ENCODE measurements at places on chromosomes 3 and 15.
A peak's percentile ranks its signal among the peaks of the same experiment; 100 is the strongest.

- DNase-seq, result no peak
These were observed 120.9 kb upstream of the KCNMB2 start for GRCh38 chr3:178415384-178415783.

DNA sequence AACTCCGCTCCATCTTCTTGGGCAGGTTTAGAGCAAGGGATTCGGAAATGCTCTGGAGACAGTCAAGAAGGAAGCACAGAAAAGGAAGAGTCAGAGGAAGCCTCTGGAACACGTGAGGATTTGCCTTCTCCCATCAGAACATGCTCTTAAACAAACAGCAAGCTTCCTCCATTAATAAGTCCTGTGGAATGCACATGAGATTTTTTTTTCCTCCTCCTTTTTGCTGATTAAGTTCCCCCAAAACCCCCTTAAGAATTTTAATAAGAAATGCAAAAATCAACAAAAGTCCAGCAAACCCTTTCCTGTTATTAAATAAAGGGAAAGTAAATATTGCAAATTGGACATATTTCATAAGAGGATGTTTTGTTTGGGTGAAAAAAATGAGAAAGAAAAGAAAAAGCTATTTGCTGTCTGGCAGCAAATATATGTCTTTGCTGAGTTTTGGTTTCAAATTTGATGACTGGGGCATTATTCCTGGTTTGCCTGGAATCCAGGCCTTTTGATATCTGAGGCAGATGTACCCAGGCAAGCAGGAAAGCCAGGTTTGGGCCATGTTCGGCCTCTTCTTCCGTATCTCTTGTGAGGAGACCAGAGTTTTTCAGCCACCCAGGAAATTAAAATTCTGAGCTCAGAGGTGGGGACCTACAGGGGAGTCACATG lies 7.9 kb upstream of the TSEN2 start:
- DNase-seq, result no peak

DNA sequence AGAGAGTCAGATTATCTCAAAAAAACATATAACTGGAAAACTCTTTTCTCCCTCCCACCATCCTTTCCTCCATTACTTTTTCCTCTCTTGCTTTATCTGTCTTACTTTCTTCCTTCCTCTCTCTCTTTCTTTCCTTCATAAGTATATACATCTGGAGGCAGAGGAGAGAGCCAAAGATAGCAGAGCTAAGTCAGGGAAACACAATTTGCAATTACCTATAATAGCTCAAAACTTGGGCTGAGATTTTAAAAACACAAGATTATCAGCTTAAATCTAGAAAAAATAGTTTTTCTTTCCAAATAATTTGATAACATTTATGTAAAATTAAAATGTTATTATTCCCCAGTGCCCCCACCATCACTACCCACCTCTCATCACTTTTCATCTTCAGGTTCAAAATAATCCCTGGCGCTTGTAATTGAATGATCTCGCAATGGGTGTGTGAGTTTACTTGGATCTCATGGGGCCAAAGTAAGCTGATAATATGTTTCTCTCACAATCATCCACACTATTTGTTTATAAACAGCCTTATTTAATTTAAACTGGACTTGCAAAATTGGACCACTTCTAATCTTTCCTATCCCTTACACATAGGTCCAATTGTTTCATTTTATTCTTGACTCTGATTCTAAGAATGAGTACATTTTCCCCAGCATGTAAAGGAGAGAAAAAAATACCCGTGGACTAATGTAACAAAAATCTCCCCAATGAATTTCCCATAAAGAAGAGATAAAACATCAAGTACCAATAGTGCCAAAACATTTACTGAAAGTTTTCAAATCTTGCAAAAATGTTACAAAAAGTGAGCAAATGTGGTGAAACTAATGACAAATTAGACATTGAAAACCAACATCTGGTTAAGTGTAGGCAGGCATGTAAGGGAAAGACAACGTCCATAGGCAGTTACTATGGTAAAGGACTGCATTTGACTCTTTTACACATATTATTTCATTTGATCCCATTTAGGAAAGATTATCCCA lies 236.9 kb downstream of the DTWD1 start:
- DNase-seq, result no peak

GRCh38 chr3:185715091-185715490 lies 109.8 kb downstream of the IGF2BP2 start:
- no peak for DNase-seq

DNA sequence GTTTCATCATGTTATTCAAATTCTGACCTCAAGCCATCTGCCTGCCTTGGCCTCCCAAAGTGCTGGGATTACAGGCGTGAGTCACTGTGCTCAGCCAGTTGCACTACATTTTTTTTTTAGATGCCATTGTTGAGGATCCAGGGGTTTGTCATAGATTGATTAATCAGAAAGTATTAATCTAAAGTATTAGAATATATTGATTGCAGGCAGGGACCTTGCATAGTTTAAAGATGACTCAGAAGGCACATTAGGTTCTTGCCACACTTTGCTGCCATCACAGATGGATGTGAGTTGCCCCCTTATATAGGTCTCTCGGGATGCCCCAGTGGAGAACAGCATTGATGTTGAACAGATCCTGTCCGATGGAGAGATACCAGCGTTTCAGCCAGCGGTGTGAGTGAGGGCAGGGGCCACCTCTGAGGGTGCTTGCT lies 41.1 kb downstream of the IGF1R start:
- DNase-seq, result no peak

DNA sequence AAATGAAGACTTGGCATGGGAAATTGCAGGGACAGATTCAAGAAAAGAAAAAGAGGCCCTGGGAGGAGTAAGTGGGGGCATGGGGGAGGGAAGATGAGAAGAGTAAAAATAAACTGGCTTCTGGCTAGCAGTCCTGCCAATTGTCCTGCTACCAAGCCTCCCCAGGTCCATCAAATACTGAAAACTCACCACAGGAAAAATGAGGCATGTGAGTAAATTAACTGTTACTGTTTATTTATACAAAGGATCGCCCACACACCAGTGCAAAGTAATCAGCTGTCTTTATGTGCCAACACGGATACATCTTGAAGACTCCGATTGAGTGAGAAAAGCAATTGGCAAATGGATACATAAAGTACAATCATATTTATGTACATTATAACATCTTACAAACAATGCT lies 10.7 kb upstream of the KLHL25 start:
- no peak for DNase-seq

DNA sequence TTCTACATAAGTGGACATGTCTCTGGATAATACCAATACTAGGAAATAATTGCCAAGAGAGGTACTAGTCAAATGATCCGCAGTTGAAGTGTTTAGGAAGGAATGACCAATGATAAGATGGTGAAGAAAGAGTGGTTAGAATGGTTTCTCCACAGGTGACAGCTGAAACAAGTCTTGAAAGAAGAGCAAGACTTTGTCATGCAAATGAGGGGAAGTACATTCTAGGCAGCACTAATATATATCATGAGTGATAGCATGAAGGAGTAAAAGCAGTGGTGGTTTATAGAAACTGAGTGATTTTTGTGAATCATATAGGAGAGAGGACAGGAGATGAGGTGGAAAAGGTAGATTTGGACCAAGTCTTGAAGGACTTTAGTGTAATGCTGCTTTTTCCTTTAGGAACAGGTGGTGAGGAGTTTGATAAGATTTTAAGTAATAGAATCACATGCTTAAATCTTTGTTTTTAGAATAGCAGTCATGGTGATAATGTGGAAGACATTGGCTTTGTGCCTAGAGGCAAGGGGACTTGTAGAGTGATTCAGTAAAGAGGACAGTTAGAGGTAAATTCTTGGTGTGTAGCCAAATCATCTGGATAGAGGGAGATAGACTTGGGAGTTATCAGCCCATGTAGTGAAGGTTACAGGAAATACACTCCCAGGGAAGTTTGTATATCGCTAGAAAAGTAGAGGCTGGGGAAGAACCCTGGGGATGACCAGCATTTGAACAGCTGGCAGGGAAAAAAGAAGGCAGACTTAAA lies 31.9 kb downstream of the SLMAP start:
- DNase-seq, result no peak

DNA sequence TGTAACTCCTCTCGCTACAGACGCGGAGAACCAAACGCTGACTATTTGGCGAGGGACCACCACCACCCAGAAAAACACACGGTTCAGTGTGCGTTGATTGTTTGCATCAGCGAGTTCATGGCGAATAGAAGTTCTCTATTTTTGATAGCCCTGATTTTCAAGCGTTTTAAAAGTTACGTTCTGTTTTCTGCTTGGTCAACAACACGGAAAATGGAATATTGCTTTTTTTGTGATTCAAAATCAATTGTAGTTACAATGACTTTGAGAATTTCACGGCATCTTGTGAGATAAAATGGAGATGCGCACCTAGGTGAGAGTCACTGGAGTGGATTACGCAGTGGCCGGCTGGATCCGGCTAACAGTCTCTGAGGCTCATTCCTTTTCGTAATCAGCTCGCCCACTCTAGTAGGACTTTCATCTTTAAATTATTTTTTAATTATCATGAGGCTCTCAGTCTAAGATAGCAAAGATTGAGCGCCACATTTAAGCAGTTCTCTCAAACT lies 54.8 kb downstream of the CCDC54 start:
- DNase-seq, result peak; percentile 51

DNA sequence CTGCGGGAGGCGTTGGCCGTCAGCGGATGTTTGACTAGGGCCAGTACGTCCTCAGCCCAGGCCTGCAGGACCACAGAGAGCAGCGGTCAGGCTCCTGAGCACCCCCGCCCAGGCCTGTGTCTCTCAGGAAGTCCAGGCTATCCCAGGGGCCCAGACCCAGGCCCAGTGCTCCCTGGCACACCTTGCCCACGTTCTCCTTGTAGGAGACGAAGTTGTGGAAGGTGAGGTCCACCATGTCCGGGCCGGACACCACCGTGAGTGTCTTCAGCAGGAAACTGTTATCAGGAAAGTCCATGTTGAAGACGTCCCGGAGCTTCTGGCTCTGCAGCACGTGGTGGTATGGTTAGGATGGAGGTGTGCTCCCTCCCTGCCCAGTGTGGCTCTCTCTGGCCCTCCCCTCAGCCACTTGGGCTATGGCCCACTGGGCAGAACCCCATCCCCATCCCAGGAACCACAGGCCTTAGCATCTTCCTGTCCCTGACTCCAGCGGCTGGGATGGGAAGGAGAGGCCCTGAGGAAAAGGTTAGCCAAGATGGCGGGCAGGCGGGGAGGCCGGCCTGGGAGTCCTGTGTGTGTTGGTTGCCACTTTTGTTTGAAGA lies 5.3 kb downstream of the PLCB2 start:
- no peak for DNase-seq

- DNase-seq, result no peak
These were observed 28.2 kb upstream of the PIAS1 start for GRCh38 chr15:68025835-68026424.

DNA sequence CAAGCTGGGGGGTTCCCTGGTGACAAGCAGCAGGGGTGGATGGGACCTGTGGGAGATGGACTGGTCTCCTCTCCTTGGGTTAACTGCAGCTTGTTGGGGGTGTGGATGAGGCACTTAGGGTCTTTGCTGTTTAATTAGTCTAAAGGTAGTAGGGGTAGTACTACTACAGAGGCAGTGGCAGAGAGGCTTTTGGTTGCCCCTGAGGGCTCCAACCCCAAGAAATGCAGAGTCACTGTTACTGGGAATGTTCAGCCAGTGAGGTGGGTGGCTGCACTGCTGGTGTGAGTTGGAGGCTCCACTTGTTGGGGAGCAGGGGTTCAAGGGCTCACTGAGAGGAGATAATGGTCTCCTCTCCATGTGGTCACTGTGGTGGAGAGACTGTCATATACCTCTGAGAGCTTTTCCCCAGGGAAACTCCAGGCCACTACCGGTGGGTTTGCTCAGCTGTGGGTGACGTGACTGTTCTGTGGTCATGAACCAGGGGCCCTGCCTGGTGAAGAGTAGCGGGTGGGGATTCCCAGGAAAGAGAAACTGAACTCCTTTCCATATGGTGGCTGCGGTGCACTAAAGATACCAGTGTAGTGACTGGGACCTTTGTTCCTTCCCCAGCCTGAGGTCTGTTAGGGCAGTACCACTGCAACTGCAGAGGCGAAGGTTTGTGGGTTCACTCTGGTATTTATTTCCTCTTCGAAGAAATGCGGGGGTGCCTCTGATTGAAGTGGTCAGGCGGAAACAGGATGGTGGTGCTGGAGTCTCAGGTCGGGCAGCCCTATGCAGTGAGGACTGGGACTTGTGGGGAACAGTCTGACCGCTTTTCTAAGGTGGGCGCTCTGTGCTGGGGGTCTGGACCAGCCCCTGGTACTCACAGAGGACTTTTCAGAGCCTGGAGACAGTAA lies 68.9 kb upstream of the TNFSF10 start:
- no peak for DNase-seq

- peak; percentile 43 for DNase-seq
These were observed 966 bp downstream of the MYO1E start for GRCh38 chr15:59371458-59372351.

- no peak for DNase-seq
These were observed 407.3 kb upstream of the PPP2R3A start for GRCh38 chr3:135558150-135558783.

GRCh38 chr3:4930501-4930900 lies 48.7 kb upstream of the BHLHE40 start:
- no peak for DNase-seq

GRCh38 chr15:61146091-61146930 lies 82.8 kb downstream of the RORA start:
- no peak for DNase-seq

DNA sequence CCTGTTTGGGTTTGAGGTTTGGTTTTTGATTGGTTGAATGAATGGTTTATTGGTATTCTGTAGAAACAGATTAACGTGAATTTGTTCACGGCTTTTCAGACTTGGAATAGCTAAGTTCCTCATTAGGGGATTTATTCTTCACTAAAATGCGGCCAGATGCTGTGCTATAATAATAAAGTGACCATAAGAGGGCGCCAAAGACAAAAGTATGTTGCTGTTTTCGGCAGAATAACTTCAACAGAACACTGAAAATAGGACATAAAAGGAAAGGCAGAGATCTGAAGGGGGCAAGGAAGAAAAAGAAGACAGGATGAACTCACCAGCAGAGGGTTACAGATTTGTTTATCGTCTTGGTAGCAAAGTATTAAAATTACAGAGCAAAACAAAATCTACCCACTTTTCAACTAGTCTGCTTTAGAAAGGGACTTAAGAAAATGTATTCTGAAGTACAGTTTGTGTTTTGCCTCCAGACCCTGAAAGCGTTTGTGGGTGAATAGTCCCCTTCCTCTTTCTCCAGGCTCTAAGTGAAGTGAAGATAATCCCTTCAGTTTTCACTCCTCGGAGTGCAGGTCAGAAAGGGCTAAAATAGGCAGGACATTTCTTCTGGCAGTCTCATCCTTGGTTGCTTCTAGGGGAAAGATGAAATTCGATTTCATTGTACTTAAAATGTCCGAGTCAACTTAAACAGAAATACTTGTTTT lies 147.6 kb downstream of the IL20RB start:
- peak; percentile 88 for DNase-seq

- no peak for DNase-seq
These were observed 21.5 kb upstream of the PTPN23 start for GRCh38 chr3:47359323-47359722.

DNA sequence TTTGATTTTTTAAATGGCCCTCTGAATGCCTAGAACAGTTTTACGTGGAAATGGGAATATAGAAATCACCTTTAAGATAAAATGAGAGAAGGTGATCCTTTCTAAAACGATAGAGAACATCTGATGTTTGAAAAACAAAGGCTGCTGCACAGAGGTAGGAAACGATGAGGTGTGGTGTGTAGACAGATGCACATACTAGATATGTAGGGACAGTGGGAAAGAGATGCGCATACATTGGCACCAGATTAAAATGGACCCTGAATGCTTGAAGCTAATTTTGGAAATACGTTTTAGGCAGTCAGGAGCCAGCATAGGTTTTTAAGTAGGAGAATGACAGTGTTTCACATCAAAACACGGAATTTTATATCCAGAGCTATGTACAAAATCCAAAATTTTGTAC lies 29.0 kb downstream of the MAP6D1 start:
- no peak for DNase-seq

Measured in NCI-H1105 treated with DMSO at 0.1 percent for 48 hours (cell line).